ENCODE measurements at places on chromosomes 11 and 22. TPM values are rescaled to one million over a fixed set of nuclear protein-coding genes. Genes with fewer than 3 reads are reported as not detected.

Gene BIK
- 0.31 TPM for total RNA-seq

Gene SCGB2A2
- total RNA-seq, result not detected

Gene ABCC8
- not detected for total RNA-seq

Gene APBB1
- 36.3 TPM for total RNA-seq

Gene OPCML
- 7.9 TPM for total RNA-seq

Gene RTN4R
- 1.9 TPM for total RNA-seq
